CD4-positive, CD25-positive, alpha-beta regulatory T cell (primary cell): ENCODE measurements at places on chromosomes 6 and 20. TPM values are rescaled to one million over a fixed set of nuclear protein-coding genes. Genes with fewer than 3 reads are reported as not detected.

Gene TRIM15
- not detected for total RNA-seq

- no peak overlapping the region for H3K27ac ChIP-seq
- no peaks in the 10 kb centered on the region for H3K4me1 ChIP-seq
- H3K27me3 ChIP-seq = no peaks in the 10 kb centered on the region
Observed at GRCh38 chr6:105894556-105894955, 191.6 kb upstream of the PRDM1 start.

DNA sequence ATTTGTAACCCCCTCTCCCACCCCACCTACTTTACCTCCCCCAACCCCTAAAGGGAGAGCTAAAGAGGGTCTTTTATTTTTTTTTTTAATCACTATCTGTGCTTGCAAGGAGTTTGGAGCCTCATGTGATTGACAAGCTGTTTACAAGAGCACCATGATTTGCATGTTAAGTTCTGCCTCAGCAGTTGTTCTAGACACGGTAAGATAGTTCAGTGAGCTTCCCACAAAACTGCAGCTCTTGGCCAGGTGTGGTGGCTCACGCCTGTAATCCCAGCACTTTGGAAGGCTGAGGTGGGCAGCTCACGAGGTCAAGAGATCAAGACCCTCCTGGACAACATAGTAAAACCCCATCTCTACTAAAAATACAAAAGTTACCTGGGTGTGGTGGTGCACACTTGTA, 5.0 kb upstream of the PXDC1 start:
- peaks cover 10% of the 10 kb centered on the region for H3K4me1 ChIP-seq
- no peaks in the 10 kb centered on the region for H3K36me3 ChIP-seq
- no peak for DNase-seq
- H3K4me3 ChIP-seq = no peak overlapping the region
- H3K27ac ChIP-seq = no peak overlapping the region

DNA sequence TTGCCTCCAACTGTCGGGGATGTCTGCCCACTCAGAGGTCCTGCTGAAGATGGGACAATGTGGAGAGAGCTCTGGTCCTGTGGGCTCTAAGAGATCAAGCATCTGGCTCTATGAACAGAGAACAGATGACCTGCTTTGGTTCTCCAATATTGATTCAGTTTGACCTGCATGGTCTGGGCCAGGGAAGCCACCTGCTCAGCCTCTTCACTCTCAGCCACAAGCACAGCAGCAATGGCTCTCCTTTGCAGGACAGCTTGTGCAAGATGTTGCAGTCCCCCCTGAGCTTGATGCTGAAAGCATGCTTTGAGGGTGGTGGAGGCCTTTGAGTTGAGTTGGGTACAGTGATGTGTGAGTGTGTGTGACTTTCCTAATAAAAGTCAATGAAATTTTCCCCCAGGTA, 18.6 kb upstream of the MCM3 start:
- no peaks in the 10 kb centered on the region for H3K27me3 ChIP-seq
- no peak for DNase-seq
- H3K36me3 ChIP-seq = no peaks in the 10 kb centered on the region
- no peak overlapping the region for H3K27ac ChIP-seq
- no peak overlapping the region for H3K4me3 ChIP-seq
- peaks cover 42% of the 10 kb centered on the region for H3K4me1 ChIP-seq

DNA sequence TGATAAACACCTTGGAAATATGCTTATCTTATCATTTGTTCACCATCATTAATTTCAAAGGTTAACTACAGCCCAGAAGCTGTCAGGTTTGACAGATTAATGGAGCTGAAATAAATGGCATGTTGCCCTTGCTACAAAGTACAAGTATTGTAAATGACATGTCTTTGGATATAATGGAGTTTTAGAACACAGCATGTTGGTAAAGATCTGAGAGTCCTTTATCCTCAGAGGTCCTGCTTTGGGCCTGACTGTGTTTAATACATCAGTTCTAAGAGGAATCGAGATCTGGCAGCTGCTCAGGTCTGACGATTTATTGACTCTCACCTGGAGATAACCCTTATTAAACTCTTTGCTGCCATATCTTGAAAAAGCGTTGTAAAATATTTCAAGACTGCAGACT, 222.7 kb upstream of the OPRM1 start:
- H3K27ac ChIP-seq = no peak overlapping the region
- no peaks in the 10 kb centered on the region for H3K36me3 ChIP-seq
- H3K4me1 ChIP-seq = no peaks in the 10 kb centered on the region
- H3K4me3 ChIP-seq = no peak overlapping the region
- no peaks in the 10 kb centered on the region for H3K27me3 ChIP-seq

DNA sequence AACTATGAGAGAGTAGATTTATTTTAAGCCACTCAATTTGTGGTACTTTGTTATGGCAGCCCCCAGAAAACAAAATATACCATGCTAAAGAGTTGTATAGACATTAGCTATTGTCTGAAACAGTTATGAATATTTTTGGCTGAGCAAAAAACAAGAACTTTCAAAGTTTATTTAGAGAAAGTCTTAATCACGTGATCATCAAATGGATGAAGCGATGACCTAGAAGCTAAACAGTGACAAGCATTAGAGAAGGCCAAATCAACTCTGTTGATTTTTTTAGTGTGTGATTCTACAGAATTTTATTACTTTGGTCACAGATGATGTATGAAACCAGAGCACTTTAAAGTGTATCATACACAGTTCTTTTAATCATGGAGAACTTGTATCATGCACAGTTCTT, 1247.9 kb upstream of the MAP3K7 start:
- no peak overlapping the region for H3K4me3 ChIP-seq
- no peaks in the 10 kb centered on the region for H3K4me1 ChIP-seq
- no peak overlapping the region for H3K27ac ChIP-seq
- no peak for DNase-seq
- H3K36me3 ChIP-seq = no peaks in the 10 kb centered on the region
- H3K27me3 ChIP-seq = no peaks in the 10 kb centered on the region

- DNase-seq = no peak
- H3K27ac ChIP-seq = no peak overlapping the region
- peaks cover 7% of the 10 kb centered on the region for H3K4me1 ChIP-seq
- no peaks in the 10 kb centered on the region for H3K27me3 ChIP-seq
Observed at GRCh38 chr6:151719070-151719469, 88.4 kb upstream of the ESR1 start.

Gene ILRUN
- 89.6 TPM for total RNA-seq

Gene IRAK1BP1
- 1.1 TPM for total RNA-seq

Gene ANKRD66
- not detected for total RNA-seq

Gene SCGN
- not detected for total RNA-seq

DNA sequence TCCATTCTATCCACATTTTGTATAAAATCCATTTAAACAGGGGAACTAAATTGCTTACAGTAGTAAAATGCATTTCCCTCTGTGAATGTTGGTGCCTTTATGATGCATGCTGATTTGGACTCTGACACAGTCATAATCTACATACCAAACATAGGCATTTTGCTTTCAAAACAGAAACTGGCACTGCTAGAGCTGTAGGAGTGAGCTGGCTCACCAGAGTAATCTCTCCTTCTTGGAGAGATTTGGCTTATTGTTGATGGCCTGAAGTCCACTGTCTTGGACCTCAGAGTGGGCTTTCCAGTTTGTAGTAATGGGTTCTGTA, 363.2 kb upstream of the FLRT3 start:
- no peak overlapping the region for H3K4me3 ChIP-seq
- no peak for DNase-seq
- no peak overlapping the region for H3K27ac ChIP-seq
- H3K4me1 ChIP-seq = no peaks in the 10 kb centered on the region
- H3K27me3 ChIP-seq = no peaks in the 10 kb centered on the region

- no peaks in the 10 kb centered on the region for H3K36me3 ChIP-seq
- H3K27ac ChIP-seq = no peak overlapping the region
Observed at GRCh38 chr20:1308702-1309095, 20.2 kb downstream of the SDCBP2 start.

GRCh38 chr20:52798124-52798523, 174.0 kb upstream of the TSHZ2 start:
- H3K27ac ChIP-seq = no peak overlapping the region
- no peaks in the 10 kb centered on the region for H3K4me1 ChIP-seq
- no peaks in the 10 kb centered on the region for H3K27me3 ChIP-seq
- H3K36me3 ChIP-seq = no peaks in the 10 kb centered on the region
- DNase-seq = no peak

DNA sequence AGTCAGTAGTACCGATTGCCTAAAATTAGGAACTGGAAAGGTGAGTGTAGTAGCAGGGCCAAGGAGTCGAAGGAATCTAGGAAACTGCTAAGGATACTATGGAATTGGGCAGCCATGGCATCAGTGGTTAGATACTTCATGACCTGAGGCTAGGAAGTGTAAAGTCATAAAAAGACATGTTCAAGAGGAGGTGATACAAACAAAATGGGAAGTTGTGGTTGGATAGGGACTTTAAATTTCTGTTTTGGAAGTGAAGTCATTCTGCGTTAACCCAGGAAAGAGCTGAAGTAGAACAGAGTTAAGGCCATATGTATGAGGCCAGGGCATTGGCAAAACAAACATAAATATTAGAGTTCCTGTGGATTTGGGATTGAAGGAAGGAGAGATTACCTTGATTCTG, 88.6 kb upstream of the TMEM181 start:
- peaks cover 26% of the 10 kb centered on the region for H3K36me3 ChIP-seq
- no peak overlapping the region for H3K27ac ChIP-seq
- no peaks in the 10 kb centered on the region for H3K4me1 ChIP-seq
- no peaks in the 10 kb centered on the region for H3K27me3 ChIP-seq
- no peak for DNase-seq
- no peak overlapping the region for H3K4me3 ChIP-seq

DNA sequence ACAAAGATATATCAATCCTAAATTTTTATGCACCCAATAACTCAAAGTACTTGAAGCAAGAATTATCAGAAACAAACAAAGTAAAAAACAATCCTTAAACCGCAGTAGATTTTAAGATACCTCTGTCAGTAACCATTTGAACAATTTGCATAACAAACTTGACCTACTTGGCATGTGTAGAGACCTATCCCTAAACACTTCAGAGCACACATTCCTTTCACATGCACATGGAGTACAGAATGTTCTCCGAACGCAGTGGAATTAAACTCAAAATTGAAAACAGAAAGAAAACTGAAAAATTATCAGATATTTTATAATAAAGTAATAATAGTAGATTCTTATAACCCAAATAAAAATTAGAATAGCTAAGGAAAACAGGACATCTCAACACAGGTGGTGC, 162.6 kb upstream of the THBS2 start:
- no peaks in the 10 kb centered on the region for H3K36me3 ChIP-seq
- no peak for DNase-seq
- no peaks in the 10 kb centered on the region for H3K27me3 ChIP-seq
- H3K4me3 ChIP-seq = no peak overlapping the region
- H3K4me1 ChIP-seq = no peaks in the 10 kb centered on the region

GRCh38 chr6:33748841-33749240, 2.1 kb upstream of the IP6K3 start:
- H3K27ac ChIP-seq = no peak overlapping the region
- H3K4me1 ChIP-seq = no peaks in the 10 kb centered on the region
- H3K27me3 ChIP-seq = no peaks in the 10 kb centered on the region
- DNase-seq = no peak
- H3K4me3 ChIP-seq = no peak overlapping the region
